ENCODE measurements at places on chromosomes 13 and 19.

DNA sequence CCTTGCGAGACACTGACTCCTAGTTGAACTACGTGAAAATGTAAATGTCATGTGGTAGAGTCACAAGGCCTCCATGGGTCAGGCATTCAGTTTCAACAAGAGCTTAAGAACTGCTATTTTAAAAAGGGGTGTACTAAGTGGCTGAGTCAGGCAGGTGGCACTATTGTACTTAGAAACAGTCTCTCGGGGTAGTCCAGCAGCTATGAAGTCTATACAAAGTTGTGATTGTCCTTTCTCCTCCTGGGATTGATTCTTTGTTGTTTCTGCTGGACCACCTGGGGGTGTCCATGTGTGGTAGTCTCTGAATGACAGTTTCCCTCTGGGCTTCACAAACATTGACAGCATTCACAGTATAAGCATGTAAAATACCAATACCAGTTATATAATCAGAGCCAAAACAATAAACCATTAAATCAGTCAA lies 33.0 kb downstream of the UGGT2 start:
- peak; percentile 56 for DNase-seq
- H3K36me3 ChIP-seq, result peaks cover 11% of the 10 kb centered on the region
- H3K27ac ChIP-seq, result no peak overlapping the region
- H3K4me1 ChIP-seq, result no peaks in the 10 kb centered on the region
- H3K27me3 ChIP-seq, result no peaks in the 10 kb centered on the region

GRCh38 chr19:6173190-6173589 lies 37.7 kb downstream of the ACSBG2 start:
- H3K4me3 ChIP-seq, result no peak overlapping the region
- no peaks in the 10 kb centered on the region for H3K4me1 ChIP-seq
- H3K27me3 ChIP-seq, result no peaks in the 10 kb centered on the region
- DNase-seq, result no peak

DNA sequence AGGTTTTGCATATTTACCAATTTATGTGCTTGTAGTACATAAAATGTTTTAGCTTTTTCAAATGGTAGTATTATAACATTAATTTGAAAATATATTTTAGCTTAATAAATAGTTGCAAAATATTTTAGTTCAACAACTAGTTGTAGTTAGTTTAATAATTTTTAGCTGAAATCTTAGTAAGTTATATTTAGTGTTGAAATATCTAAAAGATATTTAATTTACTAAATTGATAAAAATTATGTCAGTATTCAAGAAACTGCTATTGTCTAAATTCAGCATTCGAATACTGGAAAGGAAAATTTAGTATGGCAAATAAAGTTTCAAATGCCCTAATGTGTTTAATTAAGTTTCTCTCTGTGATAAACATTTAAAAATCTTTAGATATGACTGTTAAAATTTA lies 754.5 kb upstream of the MIR17HG start:
- H3K4me3 ChIP-seq, result no peak overlapping the region
- H3K4me1 ChIP-seq, result no peaks in the 10 kb centered on the region
- DNase-seq, result no peak
- H3K36me3 ChIP-seq, result no peaks in the 10 kb centered on the region
- H3K27ac ChIP-seq, result no peak overlapping the region
- H3K27me3 ChIP-seq, result no peaks in the 10 kb centered on the region

- H3K4me3 ChIP-seq, result no peak overlapping the region
- peak; percentile 62 for DNase-seq
- H3K4me1 ChIP-seq, result peaks cover 19% of the 10 kb centered on the region
- H3K27ac ChIP-seq, result peak overlapping the region; percentile 91
Measured at GRCh38 chr13:23558675-23559536, 11.3 kb upstream of the TNFRSF19 start.

DNA sequence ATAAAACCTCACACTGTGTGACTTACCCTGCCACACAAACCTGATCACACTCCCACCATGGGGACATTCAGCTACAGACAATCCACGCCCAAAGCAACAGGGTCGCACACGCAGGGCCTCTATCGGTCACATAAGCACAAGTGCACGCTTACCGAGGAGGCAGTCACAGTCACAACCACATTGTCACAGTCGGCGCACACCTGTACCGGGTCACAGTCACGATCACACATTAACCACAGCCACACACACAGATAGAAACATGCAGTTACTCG lies 579 bp downstream of the ZNF566 start:
- peak; percentile 31 for DNase-seq
- no peaks in the 10 kb centered on the region for H3K4me1 ChIP-seq
- no peaks in the 10 kb centered on the region for H3K27me3 ChIP-seq
- H3K27ac ChIP-seq, result peak overlapping the region; percentile 91

GRCh38 chr13:84925443-84925842 lies 873.8 kb downstream of the SLITRK6 start:
- H3K27me3 ChIP-seq, result no peaks in the 10 kb centered on the region
- DNase-seq, result no peak
- no peak overlapping the region for H3K27ac ChIP-seq
